ENCODE measurements at places on chromosomes 11 and 22.

DNA sequence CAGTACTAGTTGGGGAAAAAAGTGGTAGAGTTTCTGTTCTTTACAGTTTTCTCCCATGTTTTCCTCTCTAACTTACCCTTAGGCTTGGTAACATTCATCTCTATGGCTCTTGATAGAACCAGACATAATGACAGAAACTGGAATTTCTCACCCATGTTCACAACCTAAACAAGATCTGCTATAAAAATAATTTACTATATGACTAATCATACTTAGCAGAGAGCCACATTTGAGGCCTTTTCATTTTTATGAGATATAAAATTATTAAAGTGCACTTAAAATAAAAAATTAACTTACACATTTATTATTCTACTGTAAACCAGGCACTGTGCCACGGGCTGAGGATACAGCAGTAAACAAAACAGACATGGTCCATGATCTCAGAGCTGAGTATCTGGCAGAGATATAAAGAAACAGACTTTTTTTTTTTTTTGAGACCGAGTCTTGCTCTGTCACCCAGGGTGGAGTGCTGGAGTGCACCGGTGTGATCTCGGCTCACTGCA is 98.1 kb downstream of the GAB2 start:
- peak; percentile 32 for DNase-seq

DNA sequence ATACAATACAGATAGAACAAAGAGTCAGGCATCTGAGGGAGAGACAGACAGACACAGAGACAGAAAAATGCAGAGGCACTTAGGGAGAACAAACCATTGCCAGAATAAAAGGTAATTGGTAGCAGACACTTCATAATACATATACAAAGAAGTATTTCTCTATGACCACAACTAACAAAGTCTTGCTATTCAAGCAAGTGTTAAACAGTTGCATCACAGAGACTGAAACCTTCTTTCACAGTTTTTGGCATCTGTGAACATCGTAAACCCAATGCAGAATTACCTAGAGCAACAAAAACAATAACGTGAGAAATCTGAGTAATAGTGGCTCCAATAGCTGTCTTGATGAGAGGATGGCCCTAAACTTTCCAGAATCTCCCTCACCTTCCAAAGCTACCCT is 116.4 kb downstream of the BLID start:
- DNase-seq = no peak

DNA sequence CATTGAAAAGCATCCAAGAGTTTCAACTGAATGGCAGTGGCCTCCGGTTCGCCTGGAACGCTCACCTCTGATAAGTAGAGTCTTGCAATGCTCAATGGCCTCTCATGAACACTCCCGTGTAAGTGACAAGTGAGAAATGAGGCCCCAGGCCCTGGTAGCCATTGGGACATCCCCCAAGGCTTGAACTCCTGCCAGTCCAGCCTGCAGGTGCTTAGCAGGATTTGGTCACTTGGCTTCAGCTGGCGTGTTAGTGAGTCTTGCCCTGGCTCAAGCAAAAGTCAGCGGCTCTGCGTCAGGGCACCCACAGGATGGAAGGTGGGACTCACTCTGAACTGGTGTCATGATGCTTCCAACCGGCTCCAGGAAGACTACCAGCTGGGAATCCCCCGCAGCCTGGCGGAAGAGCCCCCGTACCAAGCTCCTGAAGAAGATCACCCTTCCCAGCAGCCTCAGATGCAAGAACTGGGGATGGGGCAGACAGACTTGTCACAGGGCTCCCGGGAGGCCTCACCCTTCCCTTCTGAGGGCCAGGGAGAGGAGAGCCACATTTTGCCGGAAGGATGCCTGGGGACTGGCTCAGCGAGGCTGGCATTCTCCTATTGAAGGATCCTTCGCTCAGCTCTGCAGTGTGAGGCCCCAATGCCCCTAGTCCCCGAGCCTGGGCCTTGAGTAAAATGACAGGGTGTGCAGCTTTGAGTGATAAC is 19.3 kb downstream of the MB start:
- DNase-seq = no peak

- DNase-seq = no peak
These were observed 429.5 kb downstream of the BUD13 start for GRCh38 chr11:116343270-116343669.

- no peak for DNase-seq
These were observed 10.4 kb downstream of the JAM3 start for GRCh38 chr11:134079317-134079716.

DNA sequence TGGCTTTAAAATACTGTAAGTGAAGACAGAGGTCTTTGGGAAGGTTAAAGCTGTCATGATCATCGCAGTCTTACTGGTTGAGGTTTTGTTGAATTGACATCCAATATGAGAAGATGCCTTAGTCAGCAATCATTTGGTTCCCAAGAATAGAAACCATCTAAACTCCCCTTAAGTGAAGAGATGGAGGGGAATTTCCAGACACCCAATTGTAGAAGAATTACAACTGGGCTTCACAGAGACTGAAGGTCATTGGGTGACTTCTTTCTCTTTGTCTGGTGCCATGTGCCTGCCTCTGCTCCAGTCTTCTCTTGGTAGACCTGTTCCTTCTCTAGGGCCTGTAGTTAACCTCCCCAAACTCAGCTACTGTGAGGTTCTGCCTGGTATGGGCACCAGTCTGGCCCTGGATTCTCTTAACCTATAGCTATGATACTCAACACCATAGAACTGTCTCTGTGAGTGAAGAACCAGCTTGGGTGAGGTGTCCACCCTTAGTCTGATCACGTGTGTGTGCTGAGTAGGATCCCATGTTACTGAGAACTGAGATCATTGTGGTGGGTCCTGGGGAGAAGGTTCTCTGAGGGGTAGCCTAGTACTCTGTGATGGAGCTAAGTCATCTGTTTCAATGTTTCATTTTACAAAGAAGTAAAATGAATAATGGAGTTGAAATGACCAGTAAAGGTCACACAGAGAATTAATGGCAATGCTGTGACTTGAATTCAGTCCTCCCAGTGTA is 182.5 kb downstream of the CSNK2A3 start:
- no peak for DNase-seq

GRCh38 chr11:17735818-17736578 is 1.4 kb downstream of the KCNC1 start:
- DNase-seq = no peak

GRCh38 chr11:1262172-1263006 is 39.5 kb downstream of the MUC5B start:
- DNase-seq = peak; percentile 79

DNA sequence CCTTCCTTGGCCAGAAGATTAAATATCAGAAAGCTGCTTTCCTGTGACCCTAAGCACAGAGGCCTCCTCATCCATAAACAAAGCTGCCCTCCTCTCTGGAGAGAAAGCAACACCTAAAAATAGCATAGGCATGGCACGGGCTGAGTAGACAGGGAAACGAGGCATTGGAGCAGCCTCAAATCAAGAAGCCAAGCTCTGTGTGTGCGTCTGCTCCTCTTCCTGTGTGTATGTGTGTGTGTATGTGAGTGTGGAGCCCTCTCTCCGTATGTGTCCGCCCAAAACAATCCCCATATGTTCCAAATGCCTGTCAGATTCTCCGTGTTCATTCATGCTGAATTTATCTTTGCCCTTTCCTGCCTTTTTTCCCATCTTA is 24.0 kb downstream of the KCNJ5 start:
- no peak for DNase-seq

DNA sequence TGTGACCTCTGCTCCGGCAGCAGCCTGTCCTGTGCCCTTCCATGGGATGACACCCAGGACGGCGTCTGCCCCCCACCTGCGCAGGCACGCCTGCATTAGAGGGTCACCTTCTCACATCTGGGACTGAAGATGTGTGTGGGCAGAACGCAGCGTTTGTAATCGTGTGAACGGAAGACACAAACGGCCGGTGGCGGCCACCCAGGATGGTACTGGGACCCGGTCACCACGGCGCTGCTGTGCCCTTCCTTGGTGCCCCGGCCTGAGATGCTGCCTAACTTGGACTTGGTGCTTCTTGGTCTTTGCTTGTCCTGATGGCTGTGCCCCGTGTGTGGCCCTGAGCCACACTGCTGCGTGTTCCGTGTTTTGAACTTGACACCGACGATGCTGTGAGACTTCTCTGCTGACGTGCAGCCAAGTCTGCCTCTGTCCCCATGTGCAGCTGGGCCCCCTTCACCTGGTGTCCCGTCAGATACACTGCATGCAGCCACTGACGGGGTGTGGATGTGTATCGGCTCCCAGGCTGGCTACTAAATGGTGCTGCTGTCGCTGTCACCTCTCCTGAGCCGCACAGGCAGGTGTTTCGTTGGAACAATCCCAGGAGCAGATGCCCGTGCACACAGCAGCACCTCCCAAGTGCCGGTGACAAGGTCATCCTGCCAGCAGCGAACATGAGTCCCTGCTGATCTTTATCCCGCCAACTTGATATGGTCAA is 21.4 kb downstream of the YPEL1 start:
- DNase-seq = no peak

DNA sequence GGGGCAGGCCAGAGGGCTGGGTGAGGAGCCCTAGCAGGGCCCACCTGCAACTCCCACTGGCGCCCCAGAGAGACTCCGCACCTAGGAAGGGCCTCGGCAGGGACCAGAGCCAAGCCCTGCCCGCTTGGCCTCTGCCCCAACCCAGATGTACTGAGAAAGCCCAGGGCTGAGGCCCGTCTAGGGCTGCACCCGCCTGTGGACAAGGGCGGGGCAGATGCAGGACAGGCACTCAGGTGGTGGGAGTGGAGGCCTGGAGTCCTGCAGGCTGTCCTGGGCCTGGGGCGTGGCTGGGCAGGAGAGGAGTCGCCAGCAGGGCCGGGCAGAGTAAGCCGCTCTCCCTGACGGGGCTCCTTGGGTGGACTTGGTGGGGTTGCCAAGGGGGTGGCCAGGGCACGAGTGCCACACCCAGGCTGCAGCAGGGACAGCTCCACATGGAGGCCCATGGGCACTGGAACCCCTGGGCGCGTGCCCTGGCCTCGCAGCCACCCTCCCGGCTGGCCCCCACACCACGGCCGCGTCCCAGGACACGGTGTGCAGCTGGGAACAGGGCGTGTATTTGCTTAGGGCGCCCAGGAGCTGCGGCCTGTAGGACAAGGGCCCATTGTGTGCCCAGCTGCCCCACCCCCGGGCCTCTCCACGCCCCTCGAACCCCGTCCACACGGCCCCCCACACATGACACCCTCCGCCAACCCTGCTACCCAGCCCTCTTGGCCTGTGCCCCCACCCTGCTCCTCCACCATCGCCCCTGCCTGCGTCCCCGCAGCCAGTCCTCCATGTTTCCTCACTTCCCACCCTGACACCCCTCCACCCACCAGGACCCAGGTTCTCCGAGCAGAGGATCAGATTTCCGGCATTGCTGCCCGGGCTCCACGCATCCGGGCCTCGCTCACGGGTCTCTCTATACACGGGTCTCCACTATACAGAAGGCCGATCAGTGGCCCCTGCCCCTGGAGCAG is 11.3 kb upstream of the PIM3 start:
- DNase-seq = no peak

GRCh38 chr11:83336993-83337392 is 50.8 kb upstream of the CCDC90B start:
- DNase-seq = no peak

- DNase-seq = no peak
These were observed 415.9 kb downstream of the TMEM135 start for GRCh38 chr11:87453531-87454089.

DNA sequence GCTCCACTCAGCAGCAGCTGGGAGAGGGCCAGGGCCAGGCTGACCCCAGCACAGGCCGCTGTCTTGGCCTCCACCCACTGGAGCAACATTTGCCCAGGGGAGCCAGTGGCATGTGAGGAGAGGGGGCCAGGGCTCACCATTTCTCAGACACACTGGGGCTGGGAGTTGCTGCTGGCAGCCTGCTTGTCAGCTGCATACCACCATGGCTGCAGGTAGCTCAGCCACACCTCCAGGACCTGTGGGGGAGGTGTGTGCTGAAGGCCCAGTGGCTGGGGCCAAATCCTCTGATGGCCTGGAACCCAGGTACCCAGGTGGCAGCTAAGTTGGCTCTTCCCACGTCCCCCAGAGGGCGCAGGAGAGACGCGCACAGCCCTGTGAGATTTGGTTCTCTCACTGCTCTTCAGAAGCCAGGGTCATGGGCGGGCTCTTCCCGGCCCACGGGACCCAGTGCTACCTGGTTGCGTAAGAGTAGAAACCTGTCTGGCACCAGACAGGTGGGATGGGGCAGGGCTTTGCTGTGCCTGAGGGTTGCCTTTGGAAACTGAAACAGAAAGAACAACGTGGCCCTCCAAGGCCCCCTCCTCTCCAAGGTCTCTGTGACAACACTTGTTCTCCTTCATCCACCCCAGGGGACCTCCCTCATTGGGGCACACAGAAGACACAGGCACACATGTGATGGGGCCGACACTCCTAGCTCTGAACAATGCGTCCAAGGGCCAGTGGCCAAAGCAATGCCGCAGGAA is 98.8 kb downstream of the MED15 start:
- peak; percentile 13 for DNase-seq

DNA sequence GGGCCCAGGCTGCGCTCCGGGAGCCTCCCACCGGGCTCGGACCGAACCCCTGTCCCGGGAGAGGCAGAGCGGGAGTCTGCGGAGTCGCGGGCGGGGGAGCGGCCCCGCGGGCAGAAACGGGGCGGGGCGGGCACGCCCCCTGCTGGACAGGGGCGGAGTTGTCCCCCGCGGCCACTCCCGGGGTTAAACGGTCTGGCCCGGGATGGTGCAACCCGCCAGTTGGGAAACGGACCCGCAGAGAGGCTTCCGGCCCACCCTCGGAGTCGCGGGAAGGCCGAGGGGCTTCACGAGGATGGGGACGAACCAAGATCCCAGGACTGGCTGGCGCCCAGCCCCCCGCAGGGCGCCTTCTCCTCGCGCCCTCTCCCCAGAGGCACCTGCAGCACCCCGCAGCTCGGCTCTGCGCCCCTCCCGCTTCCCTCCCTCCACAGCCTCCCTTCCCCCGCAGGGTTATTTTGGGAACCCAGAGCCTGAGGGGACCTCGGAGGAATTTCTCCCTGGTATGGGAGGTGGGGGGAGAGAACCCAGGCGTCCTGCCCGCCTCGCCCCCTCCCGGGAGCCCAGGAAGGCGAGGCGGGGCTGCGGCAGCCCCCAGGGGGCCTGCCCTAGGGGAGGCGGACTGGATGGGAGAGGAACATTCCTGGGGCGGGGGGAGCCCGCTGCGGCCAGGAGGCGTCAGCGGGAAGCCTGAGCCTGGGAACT is 902 bp downstream of the RASGRP2 start:
- no peak for DNase-seq
